ENCODE measurements at places on chromosomes 11 and 22.

DNA sequence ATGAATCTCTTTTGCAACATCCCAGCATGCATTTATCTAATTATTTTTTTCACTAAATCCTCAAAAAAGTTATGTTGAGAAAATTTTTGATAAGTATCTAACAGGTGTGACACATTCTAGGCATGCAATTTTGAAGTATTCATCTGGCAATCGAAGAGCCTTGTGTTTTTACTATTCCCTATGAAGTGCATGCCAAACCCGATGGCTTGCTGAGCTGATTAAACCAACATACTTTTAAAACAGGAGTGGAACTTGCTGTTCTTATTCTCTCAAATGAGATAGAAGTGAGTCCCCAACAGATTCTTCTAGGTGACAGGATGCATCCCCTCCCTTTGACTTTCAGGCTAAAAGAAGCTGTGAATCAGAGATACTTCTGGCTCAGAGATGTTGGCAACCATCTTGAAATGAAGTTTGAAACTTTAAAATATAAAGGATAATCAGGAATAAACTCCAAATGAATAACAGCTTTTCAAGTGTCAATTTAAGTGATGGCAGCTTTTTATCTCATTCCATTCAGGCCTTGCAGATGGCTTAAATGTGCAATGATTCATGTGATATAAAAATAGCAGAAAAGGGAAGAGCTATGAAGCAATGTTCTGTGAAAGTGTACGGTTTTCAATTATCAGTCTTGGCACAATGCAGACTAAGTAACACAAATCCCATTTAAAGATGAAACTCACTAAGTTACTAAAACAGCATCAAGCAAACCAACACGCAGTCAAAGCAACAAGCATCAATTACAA lies 67.7 kb downstream of the APOL5 start:
- no peak for DNase-seq

GRCh38 chr11:131724436-131724975 lies 354.1 kb downstream of the NTM start:
- no peak for DNase-seq

DNA sequence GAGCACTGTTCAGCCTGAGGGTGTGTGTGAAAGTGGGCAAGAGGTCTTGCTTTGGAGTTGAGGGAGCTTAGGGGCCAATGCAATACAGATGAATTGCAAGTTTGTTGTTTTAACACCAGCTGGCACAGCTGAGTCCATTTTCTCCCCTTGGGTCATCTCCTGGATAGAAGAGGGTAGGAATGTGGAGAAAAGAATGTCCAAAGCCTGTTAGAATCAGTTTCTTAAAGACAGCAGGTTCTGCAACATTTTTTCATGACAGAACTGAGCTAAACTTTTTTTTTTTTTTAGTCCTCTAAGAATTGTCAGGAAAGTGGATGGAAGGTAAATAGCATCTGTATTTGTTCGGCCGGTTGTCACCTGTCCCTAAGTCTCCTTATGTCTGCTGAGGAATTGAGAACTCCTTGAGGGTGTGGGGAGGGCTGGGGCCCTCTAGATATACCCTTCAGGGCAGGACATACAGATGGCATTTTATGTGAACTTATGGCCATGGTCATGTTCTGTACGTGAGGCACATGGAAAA lies 211.1 kb upstream of the CADM1 start:
- DNase-seq = no peak

DNA sequence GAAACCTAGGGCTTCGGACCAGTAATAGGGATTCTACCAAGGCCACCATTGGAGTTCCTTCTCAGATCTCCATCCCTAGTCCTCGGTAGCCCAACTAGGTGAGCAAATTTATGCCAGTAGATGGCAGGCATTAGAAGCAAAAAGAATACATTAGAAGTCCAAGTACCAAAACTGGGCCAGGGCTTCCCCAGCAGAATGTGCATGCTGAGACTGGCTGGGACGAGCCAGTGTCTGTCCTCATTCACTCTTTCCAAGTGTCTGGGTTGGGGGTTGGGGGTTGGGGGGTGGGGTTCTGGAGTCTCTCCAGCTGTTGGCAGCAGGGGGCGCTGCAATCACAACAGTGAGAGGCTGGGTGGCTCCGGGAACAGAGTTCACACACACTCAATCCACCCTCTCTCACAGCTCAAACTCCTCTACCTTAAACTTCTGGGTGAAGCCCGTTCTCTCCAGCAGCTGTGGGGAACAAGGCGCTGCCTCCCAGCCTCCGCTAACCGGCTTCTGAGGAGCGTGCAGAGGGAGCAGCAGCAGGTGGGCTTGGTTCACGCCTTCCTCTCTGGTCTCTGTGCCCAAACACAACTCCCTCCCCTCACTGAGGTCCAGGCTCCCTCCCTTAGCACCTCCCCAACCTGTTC lies 57.5 kb downstream of the BTG4 start:
- DNase-seq = peak; percentile 84

DNA sequence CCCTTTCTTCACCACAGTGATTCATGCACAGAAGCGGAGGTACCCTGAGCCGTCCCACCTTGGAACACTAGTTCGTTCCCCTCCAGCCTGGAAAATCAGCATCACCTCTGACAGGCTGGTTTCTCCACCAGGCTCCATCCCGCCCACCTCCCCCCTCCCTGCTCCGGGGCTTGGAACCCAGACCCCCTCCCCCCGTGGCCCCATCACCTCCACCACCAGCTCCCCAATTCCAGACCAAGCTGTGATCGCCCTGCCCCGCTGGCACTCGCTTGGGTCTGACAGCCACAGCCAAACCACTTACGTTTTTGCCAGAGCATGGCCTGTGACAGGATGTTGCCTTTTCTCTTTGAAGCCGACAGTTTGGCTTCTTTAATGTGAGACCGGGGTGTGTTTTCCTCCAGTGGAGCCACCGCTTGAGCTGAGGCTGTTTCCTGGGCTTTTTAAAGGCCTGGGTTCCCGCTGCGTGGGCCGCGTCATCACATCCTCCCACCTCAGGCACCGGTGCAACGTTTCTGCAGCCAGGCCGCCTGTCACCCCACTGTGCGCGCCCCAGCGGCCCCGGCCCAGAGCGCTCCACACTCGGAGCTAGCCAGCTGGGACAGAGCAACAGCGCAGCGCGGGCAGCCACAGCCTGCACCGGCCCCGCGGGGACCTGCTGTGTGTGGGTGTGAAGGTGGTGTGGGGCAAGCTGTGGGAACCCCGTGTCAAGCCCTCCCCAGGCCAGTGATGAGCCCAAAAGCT lies at the start of gene POU2AF1:
Gene POU2AF1 (minus strand): TSS at position 415 of the 741 bp plus-strand sequence. CDS start 98 bp downstream, at position 317.
- DNase-seq = peak; percentile 81

DNA sequence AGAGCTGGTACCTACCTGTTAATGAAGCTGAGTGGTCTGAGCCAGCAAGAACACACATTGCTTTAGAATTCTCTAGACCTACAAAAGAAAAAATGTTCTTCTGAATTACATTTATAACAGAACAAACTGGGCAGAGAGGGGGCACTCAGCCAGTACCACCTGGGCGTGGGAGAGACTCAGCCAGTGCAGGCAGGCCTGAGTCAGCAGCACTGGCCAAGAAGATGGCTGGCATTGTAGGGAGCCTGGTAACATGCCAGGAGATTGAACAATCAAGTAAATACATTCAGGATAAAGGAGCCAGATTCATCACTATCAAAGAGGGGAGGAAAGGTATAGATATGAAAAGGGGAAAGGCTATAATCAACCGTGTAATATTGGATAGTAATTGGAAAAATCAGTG lies 19.9 kb downstream of the SERGEF start:
- DNase-seq = no peak

- DNase-seq = no peak
These were observed 1.4 kb upstream of the UVRAG start for GRCh38 chr11:75813622-75814039.

- DNase-seq = no peak
These were observed 10.9 kb downstream of the PDGFB start for GRCh38 chr22:39233710-39234471.

DNA sequence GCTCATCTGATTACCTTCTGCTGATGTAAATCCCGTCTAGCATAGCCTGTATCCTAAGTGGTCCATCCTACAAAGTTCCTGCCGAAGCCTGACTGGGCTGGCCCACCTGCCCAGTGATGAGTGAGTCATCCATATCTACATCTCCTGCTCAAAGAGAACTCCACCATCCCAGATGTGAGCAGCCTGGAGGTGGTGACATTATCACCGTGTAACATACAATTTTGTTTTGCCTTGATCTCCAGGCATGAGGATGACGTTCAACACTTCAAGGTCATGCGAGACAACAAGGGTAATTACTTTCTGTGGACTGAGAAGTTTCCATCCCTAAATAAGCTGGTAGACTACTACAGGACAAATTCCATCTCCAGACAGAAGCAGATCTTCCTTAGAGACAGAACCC lies 5.6 kb downstream of the TMA7B start:
- DNase-seq = no peak

DNA sequence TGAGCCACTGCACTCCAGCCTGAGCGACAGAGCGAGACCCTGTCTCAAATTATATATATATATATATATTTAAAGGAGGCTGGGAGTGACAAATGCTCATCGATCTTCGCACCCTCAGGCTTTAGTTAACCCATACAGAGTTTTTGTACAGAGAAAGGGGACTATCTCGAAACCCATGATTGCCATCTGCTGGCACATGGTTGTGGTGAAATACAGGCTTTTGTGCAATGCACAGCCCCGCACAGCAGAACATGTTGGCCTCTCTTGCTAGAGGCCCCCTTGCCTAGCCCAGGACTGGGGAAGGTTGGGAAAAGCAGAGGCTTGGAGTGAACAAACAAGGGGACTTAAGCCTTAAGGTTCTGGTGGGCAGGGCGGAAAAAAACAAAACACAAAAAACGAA lies 3.6 kb downstream of the MYBPC3 start:
- no peak for DNase-seq
